ENCODE measurements at places on chromosomes 2 and 18.
A peak's percentile ranks its signal among the peaks of the same experiment; 100 is the strongest.

- no peak for DNase-seq
Measured at GRCh38 chr18:36638224-36638623, 190.6 kb downstream of the TPGS2 start.

- no peak for DNase-seq
Measured at GRCh38 chr2:13401312-13401711, 684.6 kb downstream of the TRIB2 start.

GRCh38 chr2:175439416-175439815, 257.9 kb upstream of the ATP5MC3 start:
- DNase-seq, result no peak

GRCh38 chr2:62705859-62706720, 577 bp downstream of the EHBP1 start:
- no peak for DNase-seq

GRCh38 chr18:54268751-54269150, 566 bp upstream of the POLI start:
- DNase-seq, result no peak

- DNase-seq, result no peak
Measured at GRCh38 chr2:145404690-145405089, 884.8 kb upstream of the ZEB2 start.

GRCh38 chr2:207253666-207254345, 88.1 kb upstream of the KLF7 start:
- no peak for DNase-seq

DNA sequence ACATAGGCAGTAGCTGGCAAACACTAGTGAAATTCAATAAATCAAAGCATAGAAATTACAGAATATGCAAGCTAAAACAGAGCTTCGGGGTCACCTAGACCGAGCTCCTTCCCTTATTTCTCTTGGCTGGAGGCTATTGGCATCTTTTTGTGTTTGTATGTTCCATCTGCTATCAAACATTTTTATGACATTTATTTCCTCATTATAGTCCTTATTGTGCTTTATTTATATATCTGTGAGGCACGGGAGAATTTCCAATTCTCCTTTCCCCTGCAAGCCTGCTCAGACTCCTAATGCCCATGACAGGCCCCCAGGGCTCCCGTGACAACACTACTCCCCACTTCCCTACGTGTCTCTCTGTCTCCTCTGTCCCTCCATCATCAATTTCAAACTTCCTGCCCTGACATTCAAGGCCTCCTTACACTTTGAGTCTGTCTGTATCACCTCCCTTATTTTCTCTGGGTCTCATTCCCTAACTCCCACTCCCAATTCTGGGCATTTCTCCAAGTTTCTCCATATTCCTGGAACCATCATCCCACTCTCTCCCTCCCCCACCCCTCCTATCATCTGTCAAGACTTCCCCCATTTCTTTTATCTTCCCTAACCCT, 316.9 kb downstream of the OSR1 start:
- DNase-seq, result no peak

- DNase-seq, result no peak
Measured at GRCh38 chr2:64081046-64081445, 61.8 kb upstream of the VPS54 start.

GRCh38 chr2:157492189-157492773, 48.4 kb upstream of the CYTIP start:
- DNase-seq, result no peak

GRCh38 chr18:56919190-56919589, 227.7 kb upstream of the BOD1L2 start:
- no peak for DNase-seq

- no peak for DNase-seq
Measured at GRCh38 chr2:208311321-208311720, 45.3 kb downstream of the PIKFYVE start.

GRCh38 chr2:54962935-54963440, 87.3 kb downstream of the RTN4 start:
- peak; percentile 41 for DNase-seq

DNA sequence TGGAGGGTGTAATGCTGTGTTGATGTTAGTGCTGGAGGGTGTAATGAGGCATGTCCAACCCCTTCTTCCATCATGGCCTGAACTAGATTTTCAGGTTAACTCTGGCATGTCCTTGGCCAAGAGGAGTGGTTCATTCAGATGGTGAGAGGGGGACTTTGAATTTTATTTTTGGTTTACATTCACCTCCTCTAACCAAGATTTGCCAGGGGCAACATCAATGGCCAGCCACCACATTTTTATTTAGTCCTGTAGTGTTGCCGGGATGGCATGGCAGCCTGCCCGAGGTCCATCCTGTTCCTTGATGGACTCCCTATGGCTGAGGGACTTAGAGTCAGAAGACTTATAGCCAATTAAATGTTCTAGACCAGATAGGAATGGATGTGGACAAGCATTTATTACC, 484.6 kb upstream of the HS6ST1 start:
- DNase-seq, result no peak

DNA sequence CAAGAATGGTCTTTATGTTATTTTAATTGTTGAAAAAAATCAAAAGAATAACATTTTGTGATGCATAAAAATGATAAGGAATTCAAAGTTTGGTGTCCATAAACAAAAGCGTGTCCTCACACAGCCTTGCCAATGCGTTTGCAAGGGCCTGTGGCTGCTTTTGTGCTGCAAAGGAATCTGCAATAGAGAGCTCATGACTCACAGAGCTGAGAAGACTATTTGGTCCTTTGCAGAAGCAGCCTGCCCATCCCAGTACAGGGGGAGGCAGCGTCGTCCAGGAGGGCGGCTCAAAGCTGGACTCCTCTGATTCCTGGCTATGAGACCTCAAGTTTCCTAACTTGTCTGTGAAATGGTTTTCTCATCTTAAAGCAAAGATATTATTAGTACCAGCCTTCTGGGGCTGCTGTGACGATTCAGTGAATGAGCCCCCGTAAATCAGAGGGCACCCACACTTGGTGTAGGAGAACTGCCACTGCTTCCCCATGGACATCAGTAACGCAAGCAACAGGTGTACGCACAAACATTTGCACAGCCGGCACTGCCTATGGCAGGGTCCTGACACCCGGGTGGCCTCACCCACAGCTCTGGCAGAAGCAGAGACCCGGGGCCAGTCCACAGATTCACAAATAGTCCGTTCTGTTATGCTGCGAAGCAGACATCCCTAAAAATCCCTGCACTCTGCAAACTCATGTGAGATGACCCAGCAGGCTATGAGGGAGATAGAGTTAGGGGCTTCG, 70.6 kb upstream of the ASAP2 start:
- no peak for DNase-seq

GRCh38 chr2:217150236-217150635, 290.4 kb upstream of the TNP1 start:
- no peak for DNase-seq

- no peak for DNase-seq
Measured at GRCh38 chr2:37394796-37395555, 50.5 kb downstream of the QPCT start.

- peak; percentile 87 for DNase-seq
Measured at GRCh38 chr2:1593371-1594122, 150.8 kb downstream of the PXDN start.

GRCh38 chr2:71856773-71857525, 290.7 kb downstream of the CYP26B1 start:
- no peak for DNase-seq

DNA sequence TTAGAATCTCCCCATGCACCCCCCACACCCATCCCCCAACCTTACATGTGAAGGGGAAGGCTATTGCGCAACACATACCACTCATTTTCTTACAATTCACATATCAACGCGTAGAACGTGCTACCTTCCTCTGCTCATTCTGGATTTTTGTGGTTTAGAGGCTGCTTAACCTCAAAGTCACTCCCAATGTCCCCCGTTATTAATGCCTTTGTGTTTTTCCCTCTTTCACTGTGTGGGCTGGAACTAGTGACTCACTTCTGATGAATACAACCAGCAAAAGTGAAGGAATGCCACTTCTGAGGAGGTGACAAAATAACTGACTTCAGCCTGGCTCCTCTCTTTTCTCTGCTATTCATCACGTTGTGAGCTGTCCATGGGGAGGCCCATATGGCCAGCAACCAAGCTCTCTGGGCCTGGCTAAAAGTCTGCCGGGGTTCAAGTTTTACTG, 342.5 kb upstream of the NXPH2 start:
- no peak for DNase-seq

DNA sequence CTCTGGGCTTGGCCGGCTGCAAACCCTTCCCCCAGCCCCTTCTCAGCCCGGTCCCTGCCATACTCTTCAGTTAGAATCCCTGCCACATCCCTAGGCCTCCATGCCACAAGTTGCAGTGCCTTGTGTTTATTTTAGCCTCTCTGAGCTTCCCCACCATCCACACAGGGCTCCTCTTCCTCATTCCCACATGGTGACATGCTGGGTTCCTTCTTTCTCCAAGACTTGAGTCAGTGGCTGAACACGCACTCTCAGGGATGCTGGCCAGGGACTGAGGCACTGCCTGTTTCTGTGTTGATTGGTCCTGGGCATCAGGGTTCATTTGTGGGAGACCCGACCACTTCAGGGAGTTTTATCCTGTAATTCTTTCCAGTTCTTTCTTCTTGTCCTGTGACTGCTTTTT, 56.3 kb downstream of the KCNS3 start:
- no peak for DNase-seq

GRCh38 chr2:233413559-233414272, 59.4 kb downstream of the DGKD start:
- no peak for DNase-seq

DNA sequence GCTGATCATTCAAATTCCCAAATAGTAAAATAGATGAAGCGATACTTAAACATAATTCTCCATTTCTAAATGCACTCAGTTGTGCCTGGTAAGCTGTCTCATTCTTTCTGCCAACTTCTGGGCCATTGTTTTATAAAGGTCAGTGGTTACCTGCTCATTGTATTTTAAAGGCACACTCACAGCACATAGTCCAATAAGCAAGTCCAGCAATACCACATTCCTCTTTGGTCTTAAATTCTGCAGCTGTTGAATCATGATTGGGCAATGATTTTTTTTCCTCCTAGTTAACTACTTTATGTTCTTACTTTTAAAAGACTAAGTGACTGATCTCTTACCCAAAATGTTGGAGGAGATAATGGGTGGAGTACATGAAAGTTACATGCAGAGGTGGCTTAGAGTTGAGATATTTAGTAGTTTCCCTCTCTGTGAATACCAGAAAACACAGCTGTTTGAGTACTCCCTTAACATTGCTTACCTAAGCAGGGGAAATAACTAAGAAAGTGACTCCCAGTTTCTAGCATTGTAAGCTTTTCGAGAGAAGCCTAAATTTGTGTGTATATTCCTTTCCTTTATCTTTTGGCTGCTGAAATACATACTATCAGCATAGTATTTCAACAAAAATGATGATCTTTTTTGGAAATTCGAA, 220.7 kb downstream of the CAMKMT start:
- DNase-seq, result no peak

- no peak for DNase-seq
Measured at GRCh38 chr2:118223992-118224894, 136.0 kb downstream of the INSIG2 start.

GRCh38 chr2:36462311-36462935, 106.8 kb downstream of the CRIM1 start:
- DNase-seq, result no peak

GRCh38 chr2:239775623-239776435, 249.3 kb downstream of the NDUFA10 start:
- no peak for DNase-seq

DNA sequence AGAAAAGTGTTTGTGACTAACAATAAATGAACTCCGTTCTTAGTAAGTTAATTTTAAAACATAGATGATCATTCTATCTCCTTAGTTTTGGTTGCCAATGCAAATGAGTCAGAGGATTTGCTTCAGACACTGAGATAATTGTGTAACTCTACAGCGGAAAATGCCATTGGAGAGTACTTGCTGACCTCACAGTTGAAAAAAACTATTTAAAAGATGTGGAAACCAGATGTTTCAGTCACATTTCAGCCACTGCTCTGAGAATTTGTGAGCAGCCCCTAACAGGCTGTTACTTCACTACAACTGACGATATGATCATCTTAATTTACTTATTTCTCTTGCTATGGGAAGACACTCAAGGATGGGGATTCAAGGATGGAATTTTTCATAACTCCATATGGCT, at the start of gene TNFAIP6:
TNFAIP6 (plus strand) TSS at position 234 of the 400 bp plus-strand sequence; CDS start at position 309, 75 bp downstream.
- no peak for DNase-seq

DNA sequence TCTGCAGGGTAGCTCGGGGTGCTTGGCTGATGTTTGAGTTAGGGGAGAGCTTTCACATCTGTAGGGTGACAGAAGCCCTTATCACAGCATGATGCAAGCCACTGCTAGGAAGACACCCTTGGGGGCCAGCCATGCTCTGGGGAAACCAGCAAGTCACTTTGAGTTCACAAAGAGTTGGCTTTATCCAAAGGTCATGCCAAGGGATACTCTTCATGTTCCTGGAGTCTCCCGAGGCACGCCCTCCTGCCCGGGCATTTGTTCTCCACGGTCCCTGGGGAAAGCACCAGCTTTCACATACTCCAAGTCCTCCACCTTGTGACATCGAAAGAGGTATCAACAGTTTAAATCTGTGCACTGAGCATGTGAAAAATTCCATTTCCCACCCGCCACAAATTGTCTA, 227.7 kb downstream of the VAPA start:
- DNase-seq, result no peak

- no peak for DNase-seq
Measured at GRCh38 chr2:207772081-207772843, 2.6 kb upstream of the FZD5 start.

- DNase-seq, result no peak
Measured at GRCh38 chr2:241768850-241769249, 7.8 kb upstream of the GAL3ST2 start.

DNA sequence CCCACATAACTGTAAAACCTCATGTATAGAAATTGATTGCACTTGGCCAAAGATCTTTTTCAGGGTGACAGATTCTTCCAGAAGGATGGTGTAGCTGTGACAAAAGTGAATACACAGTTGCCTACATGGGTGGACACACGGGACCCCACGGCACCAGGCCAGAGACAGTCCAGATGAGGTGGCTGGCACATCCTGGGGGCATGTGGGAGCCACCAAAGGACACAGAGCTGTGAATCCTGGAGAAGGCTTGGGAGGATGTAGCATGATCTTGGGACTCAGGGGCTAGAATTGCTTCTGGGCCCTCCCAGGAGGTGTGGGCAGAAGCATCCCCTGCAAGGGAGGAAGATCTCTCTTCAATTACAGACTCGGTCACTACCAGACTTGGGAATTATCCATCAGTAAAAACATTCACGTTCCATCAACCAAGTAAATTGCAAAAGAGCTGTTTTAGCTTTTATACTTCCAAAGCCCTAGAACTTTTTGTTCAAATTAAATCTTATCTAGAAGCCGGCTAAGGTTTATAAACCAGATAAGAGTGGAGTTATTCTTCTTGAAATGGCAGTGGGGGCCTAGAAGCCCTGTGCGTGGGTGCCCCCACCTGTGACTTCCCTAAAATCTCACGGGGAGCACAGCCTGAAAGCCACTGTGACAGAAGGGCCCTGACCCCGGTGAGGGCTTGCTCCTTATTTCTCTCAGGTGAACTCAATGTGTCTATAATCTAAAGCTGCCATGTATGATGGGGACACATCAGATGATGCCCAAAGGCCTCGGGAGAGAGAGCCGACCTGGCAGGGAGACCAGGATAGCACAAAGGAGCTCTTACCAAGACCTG, 81.7 kb downstream of the SEPTIN10 start:
- DNase-seq, result no peak

Measured in NCI-H524 treated with DMSO at 0.1 percent for 48 hours (cell line).